ENCODE measurements at places on chromosomes 1 and 21. TPM values are rescaled to one million over a fixed set of nuclear protein-coding genes. Genes with fewer than 3 reads are reported as not detected.
A peak's percentile ranks its signal among the peaks of the same experiment; 100 is the strongest.

DNA sequence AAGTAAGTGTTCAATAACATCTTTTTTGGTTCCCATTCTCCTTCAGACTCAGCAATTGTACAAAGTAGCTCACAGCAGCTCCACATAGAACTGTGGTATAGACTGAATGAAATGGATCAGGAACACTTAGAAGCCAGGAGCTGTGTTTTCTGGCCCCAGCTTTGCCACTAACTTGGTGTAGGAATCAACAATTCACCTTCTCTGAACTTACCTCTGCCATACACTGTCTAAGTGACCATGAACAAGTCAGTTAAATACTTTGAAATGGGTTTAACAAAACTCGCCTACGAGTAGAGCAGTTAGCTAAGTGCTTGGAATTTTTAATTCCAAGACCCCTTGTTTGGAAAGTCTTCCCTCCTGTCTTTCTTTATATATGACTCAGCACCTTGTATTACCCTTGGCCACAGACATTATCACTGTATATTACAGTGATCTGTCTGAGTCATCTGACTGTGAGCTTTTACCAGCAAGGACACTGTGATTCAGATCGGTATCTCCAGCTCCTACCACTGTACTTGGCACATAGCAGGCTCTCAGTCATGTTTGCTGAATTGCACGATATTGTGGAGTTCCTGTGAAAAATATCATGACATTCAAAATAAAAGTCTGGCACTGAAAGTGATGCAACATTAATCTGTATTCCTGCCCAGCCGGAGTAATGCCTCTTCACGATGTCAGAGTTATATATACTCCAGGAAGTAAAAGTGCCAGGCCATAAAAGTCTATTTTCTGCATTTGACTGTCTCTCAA lies 101.7 kb upstream of the BEND5 start:
- peaks cover 4% of the 10 kb centered on the region for H3K4me1 ChIP-seq
- no peak for DNase-seq
- H3K4me3 ChIP-seq, result no peak overlapping the region
- H3K27me3 ChIP-seq, result no peaks in the 10 kb centered on the region
- no peaks in the 10 kb centered on the region for H3K36me3 ChIP-seq
- H3K27ac ChIP-seq, result no peak overlapping the region

DNA sequence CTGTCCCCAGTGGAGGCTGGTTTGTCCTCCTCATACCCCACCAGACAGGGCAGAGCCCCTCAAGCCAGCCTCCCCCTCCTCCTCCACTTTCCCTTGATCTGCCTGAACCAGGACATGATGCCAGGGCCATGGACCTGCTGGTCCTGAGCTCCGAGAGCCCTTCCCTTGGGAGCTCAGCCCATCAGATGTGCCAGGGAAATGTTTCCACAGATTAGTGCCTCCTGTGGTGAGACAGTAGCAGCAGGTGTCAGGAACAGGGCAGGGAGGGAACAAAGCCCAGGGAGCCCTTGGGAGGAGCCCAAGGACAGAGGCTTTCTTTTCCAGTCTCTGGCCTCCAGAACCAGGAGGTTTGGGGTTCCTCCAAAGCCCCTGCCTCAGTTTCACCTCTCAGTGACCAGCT lies 14.6 kb upstream of the SLC41A1 start:
- H3K4me1 ChIP-seq, result no peaks in the 10 kb centered on the region
- no peaks in the 10 kb centered on the region for H3K36me3 ChIP-seq
- H3K27ac ChIP-seq, result no peak overlapping the region
- H3K27me3 ChIP-seq, result no peaks in the 10 kb centered on the region

OPRD1 gene
- total RNA-seq, result not detected

DNA sequence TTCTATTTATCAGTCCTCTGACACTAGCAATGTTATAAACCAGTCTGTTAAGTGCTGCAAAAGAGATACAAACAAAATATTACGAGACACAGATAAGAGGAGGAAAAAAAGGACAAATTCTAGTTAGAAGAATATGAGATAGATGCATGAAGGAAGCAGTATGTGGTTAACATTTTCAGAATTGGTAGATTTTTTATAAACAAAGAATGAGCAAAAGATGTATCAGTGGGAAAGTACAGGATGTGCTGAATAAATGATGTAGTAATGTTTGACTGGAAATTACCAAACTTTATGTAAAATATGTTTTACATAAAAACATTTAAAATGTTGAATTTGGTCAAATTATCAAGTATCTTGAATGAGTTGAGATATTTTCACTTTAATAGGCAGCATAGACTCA lies 574.2 kb downstream of the NUF2 start:
- H3K4me1 ChIP-seq, result no peaks in the 10 kb centered on the region
- no peaks in the 10 kb centered on the region for H3K36me3 ChIP-seq
- H3K27me3 ChIP-seq, result no peaks in the 10 kb centered on the region
- no peak for DNase-seq

UBQLN4 gene
- total RNA-seq, result 27.1 TPM

DNA sequence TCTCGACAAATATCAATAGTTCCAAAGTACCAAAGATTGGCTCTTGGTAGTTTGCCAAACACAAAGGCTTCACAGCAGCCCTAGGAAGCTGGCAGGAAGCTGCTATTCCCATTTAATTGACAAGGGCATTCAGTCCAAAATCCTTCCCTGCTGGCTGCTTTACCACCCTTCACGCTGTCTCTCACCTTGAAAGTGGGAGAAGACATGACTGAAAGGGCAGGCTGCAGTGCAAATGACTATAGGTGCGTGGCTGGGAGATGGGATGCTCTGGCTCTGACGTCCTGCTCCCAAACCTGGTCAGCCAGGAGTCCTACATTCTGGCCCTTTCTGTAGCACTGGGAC lies 3.8 kb upstream of the CSF1 start:
- H3K36me3 ChIP-seq, result no peaks in the 10 kb centered on the region
- no peak for DNase-seq
- peak overlapping the region; percentile 7 for H3K27ac ChIP-seq
- no peaks in the 10 kb centered on the region for H3K4me1 ChIP-seq

DNA sequence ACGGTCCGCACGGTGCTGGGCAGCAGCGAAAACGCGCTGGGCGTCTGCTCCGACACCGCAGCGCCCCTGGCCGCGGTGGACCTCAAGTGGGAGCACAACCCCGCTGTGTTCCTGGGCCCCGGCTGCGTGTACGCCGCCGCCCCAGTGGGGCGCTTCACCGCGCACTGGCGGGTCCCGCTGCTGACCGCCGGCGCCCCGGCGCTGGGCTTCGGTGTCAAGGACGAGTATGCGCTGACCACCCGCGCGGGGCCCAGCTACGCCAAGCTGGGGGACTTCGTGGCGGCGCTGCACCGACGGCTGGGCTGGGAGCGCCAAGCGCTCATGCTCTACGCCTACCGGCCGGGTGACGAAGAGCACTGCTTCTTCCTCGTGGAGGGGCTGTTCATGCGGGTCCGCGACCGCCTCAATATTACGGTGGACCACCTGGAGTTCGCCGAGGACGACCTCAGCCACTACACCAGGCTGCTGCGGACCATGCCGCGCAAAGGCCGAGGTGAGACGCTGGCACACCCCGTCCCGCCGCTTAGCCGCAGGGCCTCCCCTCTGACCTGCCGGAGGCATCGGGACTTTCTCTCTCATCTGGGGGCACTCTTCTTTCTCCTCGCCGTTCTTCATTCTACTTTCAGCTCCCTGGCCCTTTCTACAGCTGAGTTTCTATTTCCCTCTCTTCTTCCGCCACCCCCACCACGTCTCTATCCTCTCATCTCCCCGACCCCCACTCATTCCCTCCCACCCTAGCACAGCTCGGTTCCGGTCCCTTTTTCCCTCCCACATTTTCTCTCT lies 1.0 kb downstream of the NPR1 start:
- H3K4me1 ChIP-seq, result peaks cover 10% of the 10 kb centered on the region
- no peak for DNase-seq
- peak overlapping the region; percentile 29 for H3K27ac ChIP-seq
- no peaks in the 10 kb centered on the region for H3K36me3 ChIP-seq
- H3K4me3 ChIP-seq, result peak overlapping the region; percentile 92

DNA sequence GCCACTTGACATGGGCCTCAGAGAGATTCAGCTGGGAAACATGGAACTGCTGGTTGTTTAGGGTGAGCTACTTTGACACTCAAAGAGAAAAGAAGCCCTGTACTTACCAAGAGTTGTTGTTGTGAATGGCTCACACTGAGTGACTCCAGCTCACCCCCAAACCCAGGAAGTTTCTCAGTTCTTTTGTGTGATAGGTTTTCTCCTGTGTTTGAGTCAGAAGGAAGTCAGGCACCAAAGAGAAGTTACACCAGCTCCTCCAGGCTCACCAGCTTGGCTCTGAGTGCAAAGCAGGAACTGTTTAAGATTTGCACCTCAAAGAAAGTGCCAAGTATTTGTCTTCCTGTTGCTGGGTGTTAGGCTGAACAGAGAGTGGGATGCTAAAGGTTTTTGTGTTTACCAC lies 111.2 kb upstream of the PROX1 start:
- H3K4me3 ChIP-seq, result no peak overlapping the region
- no peaks in the 10 kb centered on the region for H3K4me1 ChIP-seq

GRCh38 chr1:166855558-166855957 lies 16.3 kb downstream of the POGK start:
- H3K27ac ChIP-seq, result no peak overlapping the region
- no peak overlapping the region for H3K4me3 ChIP-seq
- no peak for DNase-seq
- H3K27me3 ChIP-seq, result no peaks in the 10 kb centered on the region
- no peaks in the 10 kb centered on the region for H3K36me3 ChIP-seq

DNA sequence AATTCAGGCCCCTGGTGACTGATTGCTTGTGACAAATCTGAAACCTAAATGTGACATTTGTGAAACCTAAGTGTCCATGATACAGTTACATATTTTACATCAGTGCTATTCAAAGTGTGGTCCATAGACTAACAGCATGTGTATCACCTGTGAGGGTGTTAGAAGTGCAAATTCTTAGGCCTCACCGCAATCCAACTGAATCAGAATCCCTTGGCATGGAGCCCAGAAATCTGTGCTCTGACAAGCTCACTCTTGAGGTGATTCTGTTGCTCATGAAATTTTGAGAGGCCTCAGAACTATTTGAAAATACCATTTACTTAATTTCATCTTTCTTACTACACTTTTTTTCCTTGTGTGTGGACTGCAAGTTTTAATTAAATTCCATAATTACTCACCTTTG lies 587.9 kb downstream of the ADGRL2 start:
- H3K27ac ChIP-seq, result no peak overlapping the region
- H3K4me3 ChIP-seq, result no peak overlapping the region
- H3K4me1 ChIP-seq, result no peaks in the 10 kb centered on the region
- H3K36me3 ChIP-seq, result no peaks in the 10 kb centered on the region
- no peaks in the 10 kb centered on the region for H3K27me3 ChIP-seq

DNA sequence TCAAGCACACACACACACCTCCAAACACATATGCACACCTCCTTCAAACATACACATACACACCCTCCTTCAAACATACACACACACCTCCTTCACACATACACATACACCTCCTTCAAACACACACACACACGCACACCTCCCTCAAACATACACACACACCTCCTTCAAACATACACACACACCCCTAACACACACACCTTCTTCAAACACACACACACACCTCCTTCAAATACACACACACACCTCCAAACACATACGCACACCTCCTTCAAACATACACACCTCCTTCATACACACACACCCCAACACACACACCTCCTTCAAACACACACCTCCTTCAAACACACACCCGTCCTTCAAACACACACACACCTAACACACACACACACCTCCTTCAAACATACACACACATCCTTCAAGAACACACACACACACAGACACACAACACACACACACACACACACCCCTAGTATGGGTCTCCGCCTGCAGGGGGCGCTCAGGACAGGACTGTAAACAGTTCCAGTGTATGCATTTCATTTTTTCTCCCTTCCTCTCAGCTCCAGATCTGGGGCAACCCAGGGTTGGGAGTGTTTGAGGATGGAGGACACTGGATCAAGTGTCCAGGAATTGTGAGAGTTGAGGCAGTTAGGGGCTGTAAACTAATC lies 12.1 kb downstream of the LGR6 start:
- H3K27ac ChIP-seq, result no peak overlapping the region
- H3K4me1 ChIP-seq, result no peaks in the 10 kb centered on the region
- no peak for DNase-seq
- H3K36me3 ChIP-seq, result no peaks in the 10 kb centered on the region

GRCh38 chr1:202926581-202927491 lies at the start of gene KLHL12:
Gene KLHL12, minus strand, starts transcription at chr1:202927234. Its CDS starts 2,072 bp downstream, at chr1:202925162.
- no peaks in the 10 kb centered on the region for H3K4me1 ChIP-seq
- peak within 1 kb of the TSS; percentile 90 for H3K4me3 ChIP-seq
- H3K27me3 ChIP-seq, result no peaks in the 10 kb centered on the region
- H3K36me3 ChIP-seq, result no peaks in the 10 kb centered on the region
- peak within 1 kb of the TSS; percentile 97 for H3K27ac ChIP-seq

MFSD2A gene
- 61.5 TPM for total RNA-seq

GRCh38 chr1:227540170-227541098 lies 22.9 kb upstream of the ZNF678 start:
- H3K27me3 ChIP-seq, result no peaks in the 10 kb centered on the region
- no peaks in the 10 kb centered on the region for H3K36me3 ChIP-seq
- no peak overlapping the region for H3K27ac ChIP-seq
- no peak for DNase-seq
- H3K4me3 ChIP-seq, result no peak overlapping the region

DNA sequence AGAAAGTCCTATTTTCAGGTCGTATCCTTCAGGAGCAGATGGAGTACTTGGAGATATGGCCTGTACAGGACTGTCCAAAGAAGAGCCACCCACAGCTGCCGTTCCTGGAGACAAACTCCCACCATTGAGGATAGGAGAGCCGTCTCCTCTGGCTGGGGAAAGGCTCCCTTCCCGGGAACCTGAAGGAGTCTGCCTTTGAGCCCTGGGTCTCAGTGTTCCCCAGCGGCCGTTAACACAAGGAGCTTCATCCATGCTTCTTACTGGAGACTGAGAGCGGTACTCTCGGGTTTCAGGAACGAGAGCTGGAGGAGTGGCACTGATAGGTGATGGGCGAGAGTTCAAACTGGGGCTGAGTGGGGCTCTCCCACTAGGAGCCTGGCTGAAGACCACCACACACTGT lies 14.4 kb upstream of the CPLANE2 start:
- H3K4me1 ChIP-seq, result peaks cover 10% of the 10 kb centered on the region
- H3K4me3 ChIP-seq, result no peak overlapping the region
- H3K27me3 ChIP-seq, result no peaks in the 10 kb centered on the region

MLLT11 gene
- total RNA-seq, result 1.3 TPM

DNA sequence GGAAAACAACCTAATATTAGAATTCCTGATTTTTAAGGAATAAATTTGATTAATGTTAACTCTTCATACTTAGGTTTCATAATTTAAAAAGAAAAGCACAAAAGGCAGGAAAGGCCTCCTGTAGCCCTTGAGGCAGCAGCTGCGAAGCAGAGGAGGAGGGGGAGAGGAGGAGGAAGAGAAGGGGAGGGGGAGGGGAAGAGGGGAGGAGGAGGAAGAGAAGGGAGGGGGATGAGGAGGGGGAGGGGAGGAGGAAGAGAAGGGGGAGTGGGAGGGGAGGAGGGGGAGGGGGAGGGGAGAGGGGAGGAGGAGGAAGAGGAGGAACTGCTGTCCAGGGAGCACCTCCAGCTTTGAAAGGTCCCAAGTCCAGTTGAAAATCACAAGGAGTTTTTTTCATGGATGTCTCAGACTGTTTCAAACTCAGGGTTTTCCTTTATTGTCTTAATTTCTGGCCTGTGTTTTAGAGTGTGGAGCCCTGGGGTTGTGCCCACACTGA lies 35.1 kb upstream of the DIP2A start:
- H3K4me3 ChIP-seq, result no peak overlapping the region
- no peaks in the 10 kb centered on the region for H3K27me3 ChIP-seq
- no peaks in the 10 kb centered on the region for H3K36me3 ChIP-seq
- DNase-seq, result no peak
- H3K4me1 ChIP-seq, result no peaks in the 10 kb centered on the region

CCDC17 gene
- total RNA-seq, result 5.7 TPM
